Right forelimb (tissue), 1 donor: ENCODE measurements at places on chromosomes 11 and 22.

GRCh38 chr11:77259641-77260040 is 41.8 kb downstream of the GDPD4 start:
- no peak for DNase-seq

DNA sequence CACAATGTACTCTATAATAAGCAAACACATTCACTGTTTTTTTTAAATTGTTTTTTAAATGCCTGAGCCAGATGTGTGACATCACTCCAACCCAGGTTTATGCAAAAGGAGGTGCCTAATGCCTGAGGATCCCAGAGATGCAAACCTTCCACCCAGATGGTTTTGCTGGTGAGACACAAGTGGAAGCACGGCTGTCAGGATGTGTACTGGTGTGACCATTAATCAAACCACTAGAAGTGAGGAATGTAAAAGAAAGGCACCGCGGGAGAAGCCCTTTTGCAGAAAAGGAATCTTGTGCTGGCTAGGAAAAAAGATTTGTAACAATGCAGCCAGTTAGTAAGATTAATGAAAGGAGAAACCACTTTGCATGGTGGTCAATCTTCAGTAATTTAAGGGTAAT is 407.4 kb downstream of the LARGE1 start:
- DNase-seq = no peak

- DNase-seq = no peak
Measured at GRCh38 chr11:11669233-11669846, 47.5 kb upstream of the GALNT18 start.

DNA sequence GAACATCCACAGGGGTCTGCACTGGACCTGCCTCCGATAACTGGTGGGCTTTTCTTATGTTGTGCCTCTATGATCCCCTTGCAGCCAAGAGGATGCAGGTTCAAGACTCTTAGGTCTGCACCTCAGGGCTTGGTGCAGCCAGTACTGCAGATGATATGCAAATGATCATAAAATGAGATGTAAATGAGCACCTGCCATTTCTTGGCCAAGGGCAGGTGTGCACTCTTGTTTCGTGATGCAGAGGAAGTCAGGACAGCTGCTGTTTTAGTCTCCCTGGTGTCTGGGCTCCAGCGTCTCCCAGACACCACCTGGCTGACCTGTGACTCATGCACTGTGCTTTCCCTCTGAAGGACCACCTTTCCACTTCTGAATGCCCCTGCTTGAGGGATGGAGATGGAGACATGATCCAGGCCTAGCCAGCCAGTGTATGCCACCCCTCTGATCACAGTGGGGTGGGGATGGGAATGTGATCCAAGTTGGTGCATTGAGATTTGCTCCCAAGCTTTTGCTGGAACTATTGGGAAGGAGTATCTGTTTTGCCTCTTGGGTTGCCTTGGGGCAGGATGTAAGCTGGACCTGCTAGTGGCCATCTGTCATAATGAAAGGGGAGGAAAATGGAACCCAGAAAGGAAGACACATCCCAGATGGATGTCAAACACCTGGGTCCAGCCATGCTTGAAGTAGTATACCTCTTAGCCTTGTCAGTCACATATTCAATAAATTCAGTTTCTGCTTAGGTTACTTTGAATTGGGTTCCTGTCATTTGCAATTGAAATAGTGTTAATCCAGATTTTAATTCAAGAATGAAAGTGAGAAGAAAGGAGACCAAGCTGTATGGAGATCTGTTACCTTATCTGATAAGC is 3.3 kb upstream of the KCNJ11 start:
- DNase-seq = no peak

- DNase-seq = no peak
Measured at GRCh38 chr11:44028816-44029506, 18.8 kb upstream of the ACCSL start.

GRCh38 chr22:37337204-37337943 is 55.1 kb downstream of the CYTH4 start:
- no peak for DNase-seq

DNA sequence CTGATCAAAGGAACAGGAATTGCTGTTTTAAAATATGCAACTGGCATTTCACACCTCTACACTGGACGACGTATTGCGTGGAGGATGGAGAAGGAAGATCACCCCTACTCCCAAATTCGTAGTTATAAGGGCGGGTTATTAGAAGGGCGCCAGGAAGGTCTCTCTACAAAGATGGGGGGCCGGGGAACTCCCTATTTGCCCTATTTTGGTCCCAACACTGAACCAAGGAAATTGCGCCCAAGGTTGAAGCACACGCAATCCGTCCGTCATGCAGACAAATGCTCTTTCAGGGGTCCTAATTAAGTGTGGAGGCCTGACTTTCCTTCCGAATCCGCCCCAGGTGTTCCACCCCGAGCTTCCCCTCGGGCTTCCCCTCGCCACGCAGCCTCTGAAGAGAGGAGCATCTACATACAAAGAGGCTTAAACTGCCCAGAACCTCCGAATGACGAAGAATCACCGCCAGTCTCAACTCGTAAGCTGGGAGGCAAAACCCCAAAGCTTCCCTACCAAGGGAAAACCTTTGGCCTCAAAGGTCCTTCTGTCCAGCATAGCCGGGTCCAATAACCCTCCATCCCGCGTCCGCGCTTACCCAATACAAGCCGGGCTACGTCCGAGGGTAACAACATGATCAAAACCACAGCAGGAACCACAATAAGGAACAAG is 396 bp downstream of the NPAT start:
- no peak for DNase-seq

- DNase-seq = no peak
Measured at GRCh38 chr11:132052904-132053303, 682.5 kb downstream of the NTM start.

DNA sequence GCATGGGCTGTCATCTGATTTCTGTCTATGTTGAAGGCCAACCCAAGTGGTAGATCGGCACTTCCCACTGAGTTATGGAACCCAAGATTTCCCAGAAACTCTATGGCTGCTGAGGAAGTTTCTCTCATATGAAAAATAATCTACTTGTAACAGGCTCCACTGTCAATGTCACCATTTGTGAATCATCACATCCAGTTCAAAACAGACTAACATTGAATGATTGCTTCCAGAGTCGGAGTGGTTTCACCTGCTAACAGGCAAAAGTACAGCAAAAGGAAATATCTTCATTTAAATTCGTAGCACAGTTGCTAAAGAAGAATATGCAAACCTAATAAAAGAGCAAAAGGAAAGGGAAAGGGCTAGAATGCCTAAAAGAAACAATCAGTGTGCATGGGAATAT is 12.8 kb downstream of the WT1 start:
- no peak for DNase-seq

DNA sequence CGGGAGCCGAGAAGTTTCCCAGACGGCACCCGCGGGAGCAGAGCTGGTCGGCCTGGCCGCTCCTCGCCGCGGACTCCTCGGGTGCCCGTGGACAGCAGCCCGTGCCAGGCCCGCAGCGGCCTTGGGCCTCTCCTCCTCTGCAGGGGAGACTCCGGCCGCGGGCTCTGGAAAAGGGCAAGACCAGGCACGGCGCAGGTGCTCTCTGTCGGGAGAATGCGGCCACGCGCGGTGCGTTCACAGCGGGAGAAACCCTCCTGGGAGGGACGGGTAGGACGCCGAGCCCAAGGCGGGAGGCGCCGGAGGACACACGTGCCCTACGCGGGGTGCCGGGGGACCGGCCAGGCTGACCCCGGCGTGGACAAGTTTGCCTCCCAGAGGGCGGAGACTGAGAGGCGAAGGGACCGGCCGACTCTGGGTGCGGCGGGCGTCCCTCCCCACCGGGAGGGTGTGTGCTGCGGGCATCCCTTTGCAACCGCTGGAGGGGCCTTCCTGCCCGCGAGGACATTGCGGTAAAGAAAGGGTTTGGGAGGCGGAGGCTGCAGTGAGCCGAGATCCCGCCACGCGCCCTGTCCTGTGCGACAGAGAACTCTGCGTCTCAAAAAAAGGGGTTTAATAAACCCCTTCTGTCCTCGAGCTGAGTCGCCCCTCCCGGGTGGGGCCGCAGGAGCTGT is 2.3 kb downstream of the IFITM1 start:
- no peak for DNase-seq

GRCh38 chr22:50259302-50259701 is 2.2 kb downstream of the MAPK12 start:
- DNase-seq = no peak

GRCh38 chr22:26485806-26486390 is 2.2 kb downstream of the SRRD start:
- no peak for DNase-seq

DNA sequence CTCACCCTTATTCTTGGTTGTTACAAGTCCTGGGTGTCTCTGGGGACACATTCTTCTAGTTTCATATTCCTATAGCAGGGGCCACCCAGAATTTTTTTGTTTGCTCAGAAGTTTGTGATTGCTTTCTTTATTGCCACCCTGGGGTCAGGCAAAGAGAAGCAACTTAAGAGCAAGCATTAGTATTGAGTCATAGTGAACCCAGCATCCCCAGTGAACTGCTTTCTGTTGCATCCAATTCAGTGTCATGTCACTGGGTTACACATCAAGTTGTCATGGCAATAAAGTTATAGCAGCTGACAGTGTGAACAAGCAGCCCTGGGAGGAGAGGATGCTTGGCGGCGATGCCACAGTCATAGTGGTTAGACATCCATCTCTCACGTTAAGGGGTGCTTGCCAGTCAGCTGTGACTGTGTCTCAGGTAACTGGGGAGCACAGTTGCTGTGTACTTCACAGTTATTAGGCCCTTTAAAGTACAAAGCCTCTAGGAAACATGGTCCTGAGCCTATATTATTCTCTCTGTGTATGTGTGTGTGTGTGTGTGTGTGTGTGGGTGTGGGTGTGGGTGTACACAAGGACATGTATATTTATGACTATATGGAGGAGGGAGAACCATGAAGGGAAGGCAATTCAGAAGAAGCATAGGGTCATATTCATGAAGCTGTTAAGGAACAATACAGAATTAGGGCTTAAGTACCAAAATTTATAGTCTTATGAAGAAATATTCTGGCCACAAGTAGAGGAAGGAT is 52.5 kb downstream of the TRIM44 start:
- DNase-seq = no peak

GRCh38 chr11:14938936-14939335 is 33.2 kb downstream of the CALCA start:
- no peak for DNase-seq

DNA sequence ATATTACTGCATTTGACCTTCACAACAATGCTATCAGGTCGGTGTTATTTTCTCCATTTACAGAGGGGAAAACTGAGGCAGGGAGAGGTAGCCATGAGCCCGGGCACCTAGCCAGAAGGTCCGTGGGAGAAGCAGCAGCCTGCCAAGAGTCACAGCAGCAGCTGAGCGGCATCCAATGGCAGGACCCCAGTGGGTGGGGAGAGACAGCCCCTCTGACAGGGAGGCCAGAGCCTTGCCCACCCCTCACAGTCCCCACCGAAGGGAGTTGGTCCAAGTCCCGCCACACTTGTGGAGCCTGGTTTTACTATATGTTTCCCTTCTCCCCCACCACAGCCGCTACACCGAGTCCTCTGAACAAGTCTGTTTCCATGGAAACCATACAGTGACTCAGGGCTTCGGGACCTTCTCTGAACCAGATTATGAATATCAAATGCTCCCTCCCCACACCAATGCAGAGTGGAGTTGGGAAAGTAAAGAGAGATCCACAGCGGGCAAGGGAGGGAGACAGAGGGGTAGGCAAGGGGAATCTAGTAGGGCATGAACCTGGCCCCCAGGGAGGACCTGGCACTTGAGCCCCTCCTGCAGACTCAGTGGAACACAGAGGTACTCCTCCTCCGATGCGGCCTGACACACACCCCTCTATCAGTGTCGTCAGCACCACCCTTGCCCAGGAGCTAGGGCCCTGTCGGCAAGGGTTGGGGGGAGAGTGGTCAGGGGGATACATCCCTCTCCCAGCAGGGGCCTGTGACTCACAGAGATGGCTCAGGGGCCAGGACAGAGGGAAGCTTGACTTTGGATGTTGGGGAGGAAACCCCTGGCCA is 2.5 kb downstream of the CHST1 start:
- DNase-seq = peak; percentile 66

GRCh38 chr22:20843501-20843900 is 15.1 kb downstream of the PI4KA start:
- DNase-seq = no peak

DNA sequence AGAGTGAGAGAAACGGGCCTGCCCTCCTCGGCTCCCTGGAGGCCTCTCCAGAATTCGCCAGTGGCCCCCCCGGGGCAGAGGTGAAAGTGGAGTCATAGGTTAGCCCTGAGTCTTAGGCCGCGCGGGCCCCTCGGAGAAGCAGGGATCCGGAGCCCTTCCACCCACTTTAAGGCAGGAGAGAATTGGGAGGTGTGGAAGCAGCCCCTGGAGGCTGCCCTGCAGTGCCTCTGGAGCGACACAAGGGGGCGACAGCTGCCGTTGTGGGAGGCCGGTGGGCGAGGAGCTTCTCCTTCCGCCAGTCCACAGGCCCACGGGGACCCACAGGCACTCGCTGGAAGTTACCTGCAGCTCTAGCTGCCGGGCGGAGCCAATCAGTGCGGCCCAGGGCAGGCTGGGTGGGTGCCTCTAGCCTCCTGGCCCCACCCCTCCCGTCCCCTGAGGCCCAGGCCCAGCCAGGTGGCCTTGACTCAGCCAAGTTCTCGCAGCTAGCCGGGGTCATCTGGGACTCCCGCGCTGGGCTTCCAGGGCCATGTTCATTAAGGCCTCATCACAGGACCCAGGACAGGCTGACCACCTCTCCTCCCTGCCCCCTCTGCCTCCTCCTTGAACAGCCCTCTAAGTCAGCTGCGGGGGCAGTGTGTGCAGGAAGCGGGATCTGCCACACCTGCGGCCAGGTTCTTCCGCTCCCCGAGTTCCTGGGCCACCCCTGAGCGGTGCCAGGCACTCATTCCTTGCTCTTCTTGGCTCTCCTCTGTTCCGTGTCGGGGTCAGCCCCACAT is 5.0 kb downstream of the DGKZ start:
- no peak for DNase-seq

DNA sequence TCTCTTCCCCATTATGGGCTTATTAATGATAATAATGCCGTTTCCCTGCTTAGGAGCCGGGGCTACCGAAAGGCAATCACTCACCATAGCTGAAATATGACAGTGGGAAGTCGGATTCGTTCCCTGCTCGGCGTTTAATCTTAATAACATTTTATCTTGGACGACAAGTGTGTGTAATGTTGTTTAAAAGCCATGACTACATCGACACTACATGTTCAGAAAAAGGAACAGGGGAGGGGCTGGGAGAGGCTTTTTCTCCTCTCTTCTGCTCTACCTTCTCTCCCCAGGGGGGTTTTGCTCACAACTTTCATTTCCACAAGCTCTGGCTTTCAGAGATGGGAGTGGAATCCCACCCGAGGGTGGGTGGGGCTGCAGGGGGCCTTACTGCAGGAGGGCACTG is 105.5 kb downstream of the DSCAML1 start:
- DNase-seq = no peak

GRCh38 chr11:121485216-121485615 is 32.4 kb upstream of the SORL1-AS1 start:
- no peak for DNase-seq

GRCh38 chr11:2553886-2554285 is 109.1 kb downstream of the KCNQ1 start:
- DNase-seq = peak; percentile 31

DNA sequence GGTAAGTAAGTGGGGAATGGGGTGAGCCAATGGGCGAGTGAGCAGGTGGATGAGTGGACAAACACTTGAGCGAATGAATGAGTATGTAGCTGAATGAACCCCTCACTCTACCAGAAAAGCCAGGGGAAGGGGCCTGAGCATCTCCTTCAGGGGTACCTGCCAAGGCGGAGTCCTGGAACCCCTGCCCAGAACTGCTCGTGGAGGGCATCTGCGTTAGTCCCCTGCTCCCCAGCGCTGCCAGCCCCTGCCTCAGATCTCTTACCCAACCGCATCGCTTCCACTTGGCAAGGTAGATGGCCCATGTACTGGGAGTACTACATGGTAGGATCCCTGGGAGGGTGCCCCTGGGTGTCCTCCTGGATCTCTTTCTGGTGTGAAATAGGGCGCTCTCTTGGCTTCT is 7.4 kb upstream of the ANO1 start:
- peak; percentile 28 for DNase-seq

GRCh38 chr11:5234381-5234834 is at the start of gene HBD:
HBD (minus strand) TSS chr11:5234483; CDS start chr11:5234433, 50 bp downstream.
- DNase-seq = no peak
